Stimulated activated naive CD4-positive, alpha-beta T cell (primary cell): ENCODE measurements at places on chromosomes 5 and 9.
A peak's percentile ranks its signal among the peaks of the same experiment; 100 is the strongest.

GRCh38 chr5:149240354-149240998, 31.2 kb upstream of the AFAP1L1 start:
- peak; percentile 74 for DNase-seq

DNA sequence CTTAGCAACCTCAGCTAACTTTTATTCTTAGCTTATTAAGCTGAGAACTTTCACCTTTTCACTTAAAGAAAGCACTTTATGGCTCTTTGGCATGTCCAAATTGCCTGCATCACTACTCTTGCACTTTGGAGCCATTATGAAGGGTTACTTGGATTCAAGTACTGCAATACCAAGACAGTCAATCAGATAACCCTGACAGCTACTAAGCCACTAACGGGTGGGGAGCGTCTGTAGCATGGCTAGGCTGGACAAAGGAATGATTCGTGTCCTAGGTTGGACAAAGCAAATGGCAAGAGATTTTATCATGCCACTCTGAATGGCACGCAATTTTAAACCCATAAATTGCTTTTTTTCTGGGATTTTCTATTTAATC, 39.6 kb downstream of the TRPM6 start:
- no peak for DNase-seq

GRCh38 chr5:144144956-144145751, 25.3 kb downstream of the YIPF5 start:
- DNase-seq, result no peak

GRCh38 chr9:122672481-122672880, 2.4 kb upstream of the OR1L3 start:
- no peak for DNase-seq

DNA sequence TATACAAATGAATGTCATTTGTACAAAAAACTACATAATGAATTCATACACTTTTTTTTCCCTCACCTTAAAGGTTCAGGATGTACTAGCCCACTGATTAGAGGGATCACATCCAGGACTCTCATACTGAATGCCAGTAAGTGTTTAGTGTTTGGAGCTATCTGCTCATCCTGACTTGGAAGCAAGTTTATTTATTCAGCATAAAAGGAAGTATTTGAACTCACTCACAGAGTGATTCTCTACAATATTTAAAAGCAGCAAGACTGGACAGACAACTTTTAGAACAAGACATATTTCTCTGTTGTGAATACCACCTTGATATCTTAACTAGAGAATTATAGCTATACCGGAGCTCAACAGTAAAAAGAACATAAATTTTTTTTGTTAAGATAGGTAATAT, 14.8 kb upstream of the IQGAP2 start:
- no peak for DNase-seq

DNA sequence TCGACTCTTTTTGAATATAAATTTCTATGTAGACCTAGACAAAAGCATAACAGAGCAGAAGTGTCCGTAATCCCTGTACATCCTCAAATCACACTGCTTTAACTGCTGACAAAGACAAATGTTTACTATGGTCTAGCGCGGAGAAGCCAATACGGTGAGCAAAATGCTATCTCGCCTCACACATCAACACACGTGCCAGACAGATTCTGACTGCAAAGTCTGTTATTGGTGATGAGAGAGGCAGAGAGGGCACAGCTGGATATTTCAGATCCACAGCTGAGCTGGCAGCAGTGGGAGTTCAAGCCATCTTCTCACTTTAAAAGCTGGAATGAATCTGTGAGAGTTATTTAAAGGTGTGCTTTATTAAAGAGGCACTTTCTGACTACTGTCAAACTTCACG, 124.3 kb downstream of the ARL15 start:
- DNase-seq, result no peak

DNA sequence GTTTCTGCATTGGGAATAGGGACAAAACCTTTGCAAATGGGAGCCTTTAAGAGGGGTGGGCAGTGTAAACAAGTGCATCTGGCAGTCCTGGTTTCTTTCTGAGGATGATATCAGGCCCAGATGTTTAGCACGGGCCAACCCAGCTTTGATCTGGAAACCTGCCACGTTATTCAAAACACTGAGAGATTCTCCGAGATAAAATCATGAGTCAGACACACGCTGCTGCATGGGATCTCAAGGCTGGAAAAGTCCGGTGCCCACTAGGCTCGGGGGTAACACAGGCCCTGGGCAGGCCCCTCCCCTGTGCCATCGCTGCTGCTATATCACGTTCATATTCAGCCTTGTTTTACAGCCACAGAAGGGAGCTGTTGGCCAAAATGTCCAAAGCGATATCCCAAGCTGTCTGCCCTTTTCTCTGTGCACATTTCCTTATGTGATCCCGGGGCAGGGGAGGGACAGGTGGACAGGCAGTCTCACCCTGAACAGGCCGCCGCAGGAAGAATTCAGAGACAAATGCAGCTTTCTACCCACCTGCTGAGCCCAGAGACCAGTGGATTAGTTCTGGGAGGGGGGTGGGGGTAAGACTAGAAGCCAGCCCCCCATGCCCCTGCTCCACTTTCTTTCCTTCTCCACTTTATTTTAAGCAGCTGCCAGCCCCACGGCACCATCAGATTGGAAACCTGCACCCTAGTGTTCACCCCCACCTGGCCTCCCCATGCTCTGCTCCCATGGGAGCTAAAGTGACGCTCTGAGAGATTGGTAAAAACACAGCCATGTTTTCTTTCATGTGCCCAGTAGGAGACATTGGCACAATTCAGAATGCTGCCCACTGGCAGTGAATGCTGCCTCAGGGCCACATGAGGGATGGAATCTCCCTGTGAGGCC, 63.1 kb downstream of the TMOD1 start:
- no peak for DNase-seq

DNA sequence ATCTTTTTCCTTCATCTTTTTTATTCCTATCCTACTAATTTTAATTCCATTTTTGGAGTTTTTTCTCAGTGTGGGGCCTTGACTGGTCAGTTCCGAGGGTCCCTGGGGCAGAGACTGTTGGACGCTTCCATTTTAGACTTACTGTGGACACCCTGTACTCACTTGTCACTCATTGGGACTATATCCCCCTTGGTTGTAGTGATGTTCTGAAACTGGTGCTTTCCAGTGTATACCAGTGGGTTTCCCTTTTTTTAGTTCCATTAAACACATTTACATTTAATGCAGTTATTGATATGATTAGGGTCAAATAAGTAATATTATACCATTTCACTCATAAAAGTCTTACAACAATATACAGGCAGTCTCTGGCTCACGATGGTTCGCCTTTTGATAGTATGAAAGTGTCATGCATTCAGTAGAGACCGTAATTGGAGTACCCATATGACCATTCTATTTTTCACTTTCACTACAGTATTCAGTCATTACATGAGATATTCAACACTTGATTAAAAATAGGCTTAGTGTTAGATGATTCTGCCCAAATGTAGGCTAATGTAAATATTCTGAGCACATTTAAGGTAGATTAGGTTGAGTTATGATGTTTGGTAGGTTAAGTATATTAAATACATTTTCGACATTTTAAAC, 46.0 kb downstream of the CNOT6 start:
- DNase-seq, result no peak

GRCh38 chr5:147036691-147037245, 158.2 kb upstream of the PPP2R2B start:
- no peak for DNase-seq
